ENCODE measurements at places on chromosomes 11 and 22.
A peak's percentile ranks its signal among the peaks of the same experiment; 100 is the strongest.

- no peak for DNase-seq
Observed at GRCh38 chr11:90229791-90230190, 6.9 kb upstream of the CHORDC1 start.

DNA sequence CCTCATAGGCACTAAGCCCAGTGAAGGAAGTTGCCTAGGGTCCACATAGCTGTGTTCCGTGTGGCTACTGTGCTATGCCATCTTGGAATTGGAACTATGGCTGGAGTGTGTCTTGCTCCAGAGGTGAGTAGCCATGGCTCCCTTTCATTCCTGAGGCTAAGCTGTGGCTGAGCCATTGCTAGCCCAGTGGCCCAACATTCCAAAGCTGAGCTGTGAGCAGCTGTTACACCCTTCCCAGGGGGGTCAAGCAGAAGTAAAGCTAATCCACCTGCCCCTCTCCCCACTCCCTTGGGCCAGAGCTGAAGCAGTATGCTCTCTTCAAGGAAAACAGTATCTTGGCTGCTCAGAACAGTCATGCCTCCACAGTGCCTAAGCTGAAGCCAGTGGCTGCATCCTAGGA, 51.1 kb downstream of the USP35 start:
- DNase-seq = no peak

DNA sequence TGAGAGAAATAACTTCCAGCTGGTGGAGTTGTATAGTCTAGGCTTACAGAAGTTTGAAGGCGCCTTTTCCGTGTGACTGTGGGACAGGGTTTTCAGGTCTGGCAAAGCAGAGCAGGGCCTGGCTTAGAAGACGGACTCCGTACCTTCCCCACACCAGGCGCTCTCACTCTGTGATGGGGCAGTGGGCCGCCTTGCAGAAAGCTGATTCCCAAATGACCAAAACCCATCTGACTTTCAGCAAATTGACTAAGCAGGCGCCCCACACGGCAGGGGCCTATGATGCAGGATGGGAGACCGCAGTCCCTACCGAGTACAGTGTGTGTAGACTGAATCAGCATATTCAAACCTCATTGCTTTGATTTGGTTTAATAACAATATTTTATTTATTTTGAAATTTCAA, 85.8 kb upstream of the TMEM45B start:
- DNase-seq = no peak

DNA sequence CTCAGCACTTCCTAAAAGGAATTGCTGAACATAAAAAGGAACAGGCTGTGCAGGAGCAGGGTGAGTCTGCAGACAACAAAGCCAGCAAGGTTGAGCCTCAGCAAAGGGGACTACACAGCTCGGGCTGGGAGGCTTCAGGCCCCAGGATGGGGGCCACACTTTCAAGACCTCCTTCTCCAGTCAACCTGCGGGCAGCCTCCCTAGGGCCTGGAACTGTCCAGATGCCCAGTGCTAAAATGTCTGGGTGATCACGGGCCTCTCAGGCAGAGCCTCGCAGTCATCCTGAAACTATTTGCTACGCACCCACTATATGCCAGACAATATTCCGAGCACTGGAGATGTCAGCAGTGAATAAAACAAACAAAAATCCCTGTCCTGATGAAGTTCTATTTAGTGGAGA, 3.9 kb upstream of the NEFH start:
- no peak for DNase-seq

- DNase-seq = no peak
Observed at GRCh38 chr11:73226297-73227006, 8.4 kb downstream of the P2RY2 start.

- no peak for DNase-seq
Observed at GRCh38 chr22:18947905-18948304, 11.8 kb upstream of the PRODH start.

DNA sequence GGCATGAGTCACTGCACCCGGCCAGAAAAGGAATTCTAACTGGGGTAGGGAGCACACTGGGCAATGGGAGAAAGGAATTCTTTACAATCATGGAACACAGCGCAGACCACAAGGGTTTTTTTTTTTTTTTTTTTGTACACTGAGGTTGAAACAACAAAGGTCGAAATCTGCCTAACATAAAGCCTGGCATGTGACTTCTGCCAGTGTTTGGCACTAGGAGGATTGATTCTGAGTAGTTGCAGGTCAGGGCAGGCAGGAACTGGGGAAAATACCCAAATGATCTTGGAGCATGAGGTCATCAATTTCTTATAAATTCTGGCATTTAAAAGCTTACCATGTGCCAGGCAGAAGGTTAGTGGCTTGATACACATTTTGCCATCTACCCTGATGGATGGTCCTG, 202.0 kb upstream of the SNX19 start:
- DNase-seq = no peak

DNA sequence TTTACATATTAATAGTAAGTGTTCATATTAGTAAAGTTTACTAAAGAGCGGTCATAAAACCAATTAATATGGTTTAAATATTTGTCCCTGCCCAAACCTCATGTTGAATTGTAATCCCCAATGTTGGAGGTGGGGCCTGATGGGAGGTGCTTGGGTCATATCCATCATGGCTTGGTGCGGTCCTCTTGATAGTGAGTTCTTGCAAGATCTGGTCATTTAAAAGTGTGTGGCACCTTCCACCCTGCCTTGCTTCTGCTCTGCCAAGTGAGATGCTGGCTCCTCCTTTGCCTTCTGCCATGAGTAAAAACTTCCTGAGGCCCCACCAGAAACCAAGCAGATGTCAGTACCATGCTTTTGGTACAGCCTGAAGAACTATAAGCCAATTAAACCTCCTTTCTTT, 54.8 kb upstream of the OLFML1 start:
- no peak for DNase-seq

DNA sequence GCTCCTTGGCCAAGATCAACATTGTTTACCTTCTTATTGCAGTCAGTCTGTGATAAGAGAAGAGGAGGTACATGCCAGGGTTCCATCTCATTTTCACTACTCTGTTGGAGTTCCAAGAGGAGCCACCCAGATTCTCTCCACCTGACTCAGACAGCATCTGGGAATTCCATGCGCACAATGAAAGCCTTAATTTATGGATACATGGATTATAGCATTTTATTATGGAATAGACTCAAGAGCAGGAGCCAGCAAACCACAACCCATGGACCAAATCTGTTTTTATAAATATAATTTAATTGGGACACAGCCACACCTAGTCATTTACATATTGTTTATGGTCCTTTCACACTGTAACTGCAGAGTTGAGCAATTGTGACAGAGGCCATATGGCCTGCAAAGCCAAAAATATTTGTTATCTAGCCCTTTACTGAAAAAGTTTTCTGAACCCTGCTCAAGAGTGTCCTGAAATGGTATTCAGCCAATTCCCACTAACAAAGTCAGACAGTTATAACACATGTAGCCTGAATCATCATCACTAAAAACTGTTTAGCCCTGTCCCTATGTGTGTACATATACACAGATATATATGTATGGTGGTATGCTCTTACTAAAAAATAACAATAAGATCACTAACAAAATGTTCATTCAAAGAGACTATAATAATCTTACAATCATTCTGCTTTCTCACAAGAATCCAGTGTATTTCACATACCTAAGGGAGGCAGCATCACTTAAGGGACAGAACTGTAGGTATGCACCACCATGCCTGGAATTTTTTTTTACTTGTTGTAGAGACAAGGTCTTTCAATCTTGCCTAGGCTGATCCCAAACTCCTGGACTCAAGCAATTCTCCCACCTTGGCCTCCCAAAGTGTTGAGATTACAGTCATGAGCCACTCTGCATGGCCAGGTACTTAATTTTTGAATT, 104.5 kb upstream of the TEAD1 start:
- DNase-seq = no peak

DNA sequence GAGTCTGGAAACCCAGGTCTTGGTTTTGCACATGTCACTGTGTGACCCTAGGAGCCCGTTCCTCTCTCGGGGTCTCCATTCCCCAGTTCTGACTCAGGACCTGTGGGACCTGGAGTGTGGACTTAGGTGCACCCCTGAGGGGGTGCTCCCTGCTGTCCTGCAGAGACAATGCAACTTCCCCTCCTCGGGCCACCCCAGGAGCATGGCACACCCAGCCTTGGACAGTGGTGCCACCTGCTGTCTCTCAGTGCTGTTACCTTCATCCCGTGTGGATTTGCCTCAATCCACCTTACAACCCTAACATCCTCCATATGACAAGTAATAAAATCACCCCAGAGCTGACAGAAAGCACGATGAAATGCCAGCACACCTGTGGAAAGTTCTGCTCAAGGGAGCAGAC, 27.5 kb upstream of the CRYBB3 start:
- DNase-seq = peak; percentile 26

GRCh38 chr11:62444835-62445234, 26.0 kb downstream of the SCGB1A1 start:
- DNase-seq = no peak

DNA sequence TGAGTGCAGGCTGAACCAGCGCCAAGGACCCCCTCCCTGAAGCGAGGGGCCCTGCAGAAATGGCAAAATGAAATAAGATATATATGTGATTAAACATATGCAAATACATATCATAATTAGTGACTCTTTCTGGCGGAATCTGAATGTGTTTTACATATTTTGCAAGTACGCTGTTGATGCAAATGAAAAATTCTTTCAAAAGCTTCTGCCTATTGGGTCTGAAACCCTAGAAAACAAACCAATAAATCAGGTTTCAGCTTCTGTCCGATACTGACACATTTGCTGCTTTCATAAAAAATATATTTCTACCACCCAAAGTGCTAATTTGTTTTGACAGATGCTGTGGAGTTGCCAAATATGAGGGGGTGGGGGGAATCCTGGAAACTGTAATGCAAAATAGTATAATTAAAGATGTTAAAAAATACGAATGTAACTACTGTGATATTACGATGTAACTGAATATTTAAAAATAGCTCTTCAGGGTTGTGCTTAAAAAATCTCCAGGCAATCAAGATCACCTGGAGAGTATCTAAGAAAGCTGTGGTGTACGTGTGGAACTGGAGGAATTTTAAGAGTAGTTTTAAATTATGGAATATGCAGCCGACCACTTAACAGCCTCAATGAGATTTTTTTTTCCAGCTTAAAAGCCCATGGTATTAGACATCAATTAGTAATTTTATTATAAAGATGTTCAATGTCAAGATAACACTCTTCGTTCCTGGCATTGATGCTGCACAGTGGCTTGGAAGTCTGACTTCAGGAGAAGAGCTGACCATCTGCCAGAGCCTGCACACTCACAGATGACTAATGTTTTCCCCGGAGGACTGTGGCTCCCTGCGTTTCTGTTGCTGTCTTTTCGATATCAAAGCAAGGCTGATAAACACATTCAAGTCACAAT, 122.2 kb upstream of the RCN1 start:
- DNase-seq = no peak

DNA sequence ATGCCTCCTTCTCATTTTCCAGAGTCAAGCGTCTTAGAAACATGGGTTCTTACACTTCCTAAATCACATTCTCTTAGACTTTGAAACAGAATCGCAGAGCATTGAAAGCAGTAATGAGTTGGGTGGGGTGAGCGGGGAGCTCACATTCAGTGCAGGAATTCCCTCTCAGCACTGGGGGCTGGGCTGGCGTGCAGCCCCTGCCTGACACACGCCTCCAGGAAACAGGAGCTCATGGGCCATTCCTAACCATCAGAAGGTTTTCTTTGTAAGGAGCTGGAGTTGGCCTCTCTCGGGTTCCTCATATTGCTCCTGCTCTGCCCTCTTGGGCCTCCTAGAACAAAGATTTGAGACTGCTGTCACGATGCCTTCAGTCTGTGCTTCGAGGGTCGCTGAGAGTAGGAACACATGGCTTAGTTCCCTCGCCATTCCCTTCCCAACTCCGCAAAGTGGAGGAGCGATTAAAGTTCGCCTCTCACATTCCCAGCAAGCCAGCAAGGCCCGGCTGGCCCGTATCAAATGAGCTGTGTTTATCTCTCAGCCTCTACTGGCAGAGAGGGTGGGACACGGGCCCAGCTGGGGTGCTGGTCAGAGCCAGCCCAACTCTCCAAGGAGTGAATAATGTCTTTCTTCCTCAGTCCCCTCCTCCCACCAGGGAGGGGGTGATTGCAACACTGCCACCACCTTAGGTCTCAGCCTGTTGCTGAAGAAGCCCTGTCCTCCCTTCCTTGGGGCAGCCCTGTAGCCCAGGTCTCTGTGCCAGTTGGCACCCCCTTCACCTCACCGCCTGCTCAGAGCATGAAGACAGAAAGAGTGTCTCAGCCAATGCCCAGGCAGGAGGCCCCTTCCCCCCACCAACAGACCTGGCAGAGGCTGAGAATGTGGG, 10.4 kb downstream of the CHRDL2 start:
- no peak for DNase-seq

DNA sequence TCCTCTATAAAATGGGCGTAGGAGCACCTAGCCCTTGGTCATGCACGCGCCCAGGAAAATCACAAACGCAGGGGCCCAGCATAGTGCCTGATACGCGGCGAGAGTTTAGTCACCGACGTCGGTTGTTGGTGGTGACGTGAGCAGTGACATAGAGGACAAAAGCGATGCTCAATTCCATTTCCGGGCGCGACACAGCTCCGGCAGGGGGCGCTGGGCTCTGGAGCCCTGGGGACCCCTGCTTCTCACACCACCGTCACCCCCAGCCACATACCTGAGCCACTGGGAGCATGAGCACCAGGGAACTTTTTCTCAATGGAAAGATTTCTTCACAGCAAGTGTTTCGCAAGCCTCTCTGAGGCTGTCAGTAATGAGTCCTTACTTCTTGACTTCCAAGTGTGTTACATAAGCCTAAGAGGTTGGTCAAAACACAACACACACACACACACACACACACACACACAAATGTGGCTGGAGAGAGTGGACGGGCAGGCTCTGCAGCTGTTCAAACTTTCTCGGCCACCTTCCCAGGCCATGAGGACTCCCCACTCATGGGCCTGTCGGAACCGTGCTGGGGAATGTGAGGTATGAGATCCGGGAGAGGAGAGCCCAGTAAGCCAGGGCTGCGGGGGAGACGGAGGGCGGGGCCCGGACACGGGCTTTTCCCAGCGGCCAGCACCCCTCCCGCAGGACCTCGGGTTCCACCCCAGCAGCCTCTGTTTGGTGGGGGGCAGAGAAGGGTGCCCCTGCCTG, 36.9 kb upstream of the LINC01488 start:
- DNase-seq = no peak

DNA sequence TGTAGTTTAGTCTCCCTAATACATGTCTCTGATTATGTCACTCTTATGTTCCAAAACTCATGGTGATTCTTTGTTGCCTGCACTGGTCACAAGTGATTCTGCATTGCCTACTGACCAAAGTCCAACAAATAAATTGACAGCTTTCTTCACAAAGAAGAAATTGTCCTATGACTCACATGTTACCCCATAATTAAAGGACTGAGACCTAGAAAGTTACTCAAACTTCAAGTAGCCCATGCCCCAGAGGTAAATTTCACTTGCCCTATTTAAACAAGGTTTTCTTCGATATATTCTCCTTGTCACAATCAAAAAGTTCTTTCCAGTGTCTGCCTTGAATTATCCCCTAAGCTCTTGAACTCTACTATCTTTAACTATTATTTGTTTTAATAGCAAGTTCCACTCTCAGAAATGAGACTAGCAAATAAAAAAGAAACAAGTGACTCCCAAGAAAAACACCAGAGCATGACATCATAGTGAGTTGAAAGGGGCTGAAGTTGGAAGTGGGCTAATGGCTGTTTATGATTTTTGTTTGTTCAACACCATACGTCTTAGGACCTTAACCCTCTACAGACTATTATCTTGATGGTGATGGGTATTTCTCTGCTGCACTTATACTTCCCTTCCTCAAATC, 94.5 kb upstream of the BLID start:
- DNase-seq = no peak

- no peak for DNase-seq
Observed at GRCh38 chr11:13256216-13256615, 21.4 kb upstream of the BMAL1 start.

- no peak for DNase-seq
Observed at GRCh38 chr11:94731880-94732601, 36.1 kb upstream of the AMOTL1 start.

GRCh38 chr11:93025558-93026255, 56.3 kb downstream of the MTNR1B start:
- no peak for DNase-seq
